Activated naive CD4-positive, alpha-beta T cell treated with anti-CD3 and anti-CD28 coated beads for 36 hours (primary cell): ENCODE measurements at places on chromosomes 3 and 15. TPM values are rescaled to one million over a fixed set of nuclear protein-coding genes. Genes with fewer than 3 reads are reported as not detected.

DNA sequence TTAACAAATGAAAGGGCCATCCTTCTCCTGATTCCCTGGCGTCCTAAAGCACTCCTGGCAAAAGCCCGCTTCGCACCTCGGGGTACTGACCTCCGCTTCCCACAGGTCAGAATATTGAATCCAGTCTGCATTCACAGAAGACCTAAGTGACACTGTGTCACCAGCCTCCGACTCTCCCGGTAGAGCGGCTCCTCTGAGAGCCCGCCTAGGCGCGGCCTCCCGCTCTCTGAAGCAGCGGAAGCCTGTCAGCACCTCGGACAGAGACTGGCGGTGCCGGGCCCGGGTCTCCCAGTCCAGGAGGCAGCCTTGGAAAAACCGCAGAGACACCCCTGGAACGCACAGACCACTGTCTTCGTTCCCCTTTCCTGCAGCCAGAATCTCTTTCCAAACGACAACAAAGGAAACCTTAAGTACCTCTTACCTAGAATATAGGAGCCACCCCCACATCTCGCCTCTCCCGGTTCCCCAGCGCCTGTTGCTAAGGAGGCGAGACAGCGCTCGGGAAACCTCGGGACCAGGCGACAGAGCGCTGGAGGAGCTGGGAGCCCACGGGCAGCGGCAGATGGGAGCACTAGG is 1.2 kb downstream of the GABRB3 start:
- H3K27me3 ChIP-seq = peaks cover 38% of the 10 kb centered on the region
- no peak overlapping the region for H3K4me3 ChIP-seq
- no peak overlapping the region for H3K27ac ChIP-seq
- peaks cover 8% of the 10 kb centered on the region for H3K4me1 ChIP-seq
- H3K36me3 ChIP-seq = peaks cover 2% of the 10 kb centered on the region

- H3K4me1 ChIP-seq = no peaks in the 10 kb centered on the region
- H3K27ac ChIP-seq = no peak overlapping the region
- no peaks in the 10 kb centered on the region for H3K36me3 ChIP-seq
- no peak for DNase-seq
Observed at GRCh38 chr3:33211444-33211843, 7.2 kb downstream of the SUSD5 start.

DNA sequence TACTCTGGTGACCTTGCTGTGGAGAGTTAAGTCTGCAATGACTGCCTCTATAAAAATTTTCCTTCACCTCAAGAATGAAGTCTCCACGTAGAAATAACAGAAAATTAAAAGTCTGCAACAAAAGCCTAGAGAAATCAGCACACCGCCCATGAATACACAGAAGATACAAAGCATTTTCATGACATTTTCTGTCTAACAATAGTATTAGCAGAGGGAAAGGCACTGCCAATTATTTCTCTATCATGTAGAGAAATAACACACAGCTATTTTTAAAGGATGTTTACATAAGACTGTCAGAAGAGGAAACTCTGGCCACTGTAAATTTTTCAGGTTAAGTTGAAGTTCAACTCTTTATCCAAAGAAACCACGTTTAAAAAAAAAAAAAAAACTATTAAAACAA is 80.8 kb downstream of the GSK3B start:
- DNase-seq = no peak
- H3K36me3 ChIP-seq = peaks cover 6% of the 10 kb centered on the region
- H3K27me3 ChIP-seq = no peaks in the 10 kb centered on the region
- peaks cover 42% of the 10 kb centered on the region for H3K4me1 ChIP-seq
- H3K4me3 ChIP-seq = no peak overlapping the region

- no peaks in the 10 kb centered on the region for H3K36me3 ChIP-seq
- peaks cover 9% of the 10 kb centered on the region for H3K4me1 ChIP-seq
- no peaks in the 10 kb centered on the region for H3K27me3 ChIP-seq
- H3K27ac ChIP-seq = no peak overlapping the region
- no peak for DNase-seq
- no peak overlapping the region for H3K4me3 ChIP-seq
Observed at GRCh38 chr15:58407778-58408177, 24.0 kb upstream of the LIPC start.

DNA sequence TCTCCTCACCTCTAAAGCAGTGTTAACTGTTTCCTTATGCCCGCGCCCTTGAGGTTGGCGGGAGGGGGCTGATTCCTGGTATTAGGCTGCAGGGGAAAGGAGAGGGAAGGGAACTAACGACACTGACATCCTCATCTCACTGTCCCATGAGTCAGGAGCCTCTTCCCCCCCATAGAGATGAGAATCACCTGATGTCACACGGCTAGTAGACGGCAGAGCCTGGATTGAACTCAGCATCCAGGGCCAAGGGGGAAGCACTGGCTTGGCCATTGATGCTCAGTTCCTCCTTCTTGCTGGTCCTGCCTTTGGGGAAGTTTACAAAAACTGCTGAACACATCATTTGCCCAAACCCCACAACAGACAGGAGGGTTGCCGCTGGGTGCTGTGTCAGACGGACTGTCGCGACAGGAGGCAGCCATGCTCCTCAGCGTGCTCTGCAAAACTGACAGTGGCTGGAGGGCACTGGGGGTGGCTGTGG is 38.5 kb downstream of the IDH2 start:
- peaks cover 38% of the 10 kb centered on the region for H3K4me1 ChIP-seq
- H3K27ac ChIP-seq = no peak overlapping the region
- H3K27me3 ChIP-seq = no peaks in the 10 kb centered on the region
- H3K36me3 ChIP-seq = peaks cover 3% of the 10 kb centered on the region
- DNase-seq = no peak
- H3K4me3 ChIP-seq = no peak overlapping the region

- H3K4me1 ChIP-seq = peaks cover 6% of the 10 kb centered on the region
- DNase-seq = peak; percentile 87
- H3K4me3 ChIP-seq = peak overlapping the region; percentile 74
- peak overlapping the region; percentile 36 for H3K27ac ChIP-seq
Observed at GRCh38 chr3:196528639-196529233, 13.6 kb upstream of the SMCO1 start.

DNA sequence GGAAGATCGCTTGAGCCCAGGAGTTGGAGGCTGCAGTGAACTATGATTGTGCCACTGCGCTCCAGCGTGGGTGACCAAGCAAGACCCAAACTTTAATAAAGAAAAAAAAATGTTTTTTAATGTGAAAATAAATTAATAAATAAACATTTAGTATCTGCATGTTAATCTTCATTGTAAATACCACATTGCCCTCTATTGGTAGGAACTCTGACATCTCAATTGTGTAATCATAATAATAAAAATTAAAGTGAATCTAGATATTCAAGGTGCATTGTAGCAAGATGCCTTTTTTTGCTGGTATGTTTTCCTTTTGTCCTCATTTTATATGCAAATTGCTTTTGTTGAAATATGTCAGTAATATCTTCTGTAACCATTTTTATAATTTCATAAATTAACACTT is 95.0 kb upstream of the LIMD1 start:
- DNase-seq = no peak
- peaks cover 25% of the 10 kb centered on the region for H3K4me1 ChIP-seq
- H3K36me3 ChIP-seq = peaks cover 18% of the 10 kb centered on the region
- no peaks in the 10 kb centered on the region for H3K27me3 ChIP-seq
- H3K27ac ChIP-seq = no peak overlapping the region

DNA sequence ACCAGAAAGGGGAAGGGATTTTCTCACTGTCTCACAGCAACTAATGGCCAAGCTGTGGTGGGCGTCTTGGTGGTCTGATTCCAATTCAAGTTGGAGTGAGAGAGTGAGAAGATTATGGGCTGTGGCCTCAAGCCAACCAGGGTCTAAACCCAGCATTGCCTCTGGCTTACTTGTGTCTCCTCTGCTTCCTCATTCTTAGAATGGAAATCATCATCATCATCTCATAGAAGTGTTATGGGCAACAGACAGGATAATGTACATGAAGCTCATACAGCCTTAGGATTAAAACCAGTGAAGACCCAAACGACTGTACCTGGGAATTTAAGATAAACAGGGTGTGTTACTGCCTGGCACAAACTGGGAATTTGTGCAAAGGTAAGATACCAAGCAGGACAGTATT is 29.1 kb upstream of the IREB2 start:
- no peaks in the 10 kb centered on the region for H3K27me3 ChIP-seq
- no peaks in the 10 kb centered on the region for H3K4me1 ChIP-seq
- no peaks in the 10 kb centered on the region for H3K36me3 ChIP-seq
- no peak for DNase-seq
- H3K4me3 ChIP-seq = no peak overlapping the region

DNA sequence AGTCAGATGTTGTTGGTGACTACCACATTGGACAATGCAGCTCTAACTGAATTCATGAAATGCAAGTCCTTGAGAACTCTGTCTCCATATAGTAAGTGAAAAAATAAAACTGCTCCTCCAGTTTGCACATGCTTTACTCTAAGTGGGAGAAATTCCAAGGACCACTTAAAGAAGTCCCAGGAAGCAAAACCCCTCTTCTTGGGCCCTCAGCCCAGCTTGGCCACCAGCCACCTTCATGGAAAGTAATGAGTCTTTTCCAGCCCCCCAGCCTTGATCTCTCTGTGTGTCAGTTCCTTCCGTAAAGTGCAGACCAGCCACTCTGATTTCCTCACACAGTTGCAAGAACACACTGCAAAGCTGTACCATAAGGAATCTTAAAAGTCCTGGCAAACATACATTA is 34.5 kb downstream of the DAPK2 start:
- H3K4me3 ChIP-seq = no peak overlapping the region
- peaks cover 28% of the 10 kb centered on the region for H3K4me1 ChIP-seq
- H3K36me3 ChIP-seq = no peaks in the 10 kb centered on the region
- no peak for DNase-seq

- peaks cover 27% of the 10 kb centered on the region for H3K4me1 ChIP-seq
- no peak for DNase-seq
- H3K36me3 ChIP-seq = peaks cover 38% of the 10 kb centered on the region
- no peak overlapping the region for H3K4me3 ChIP-seq
Observed at GRCh38 chr3:56673781-56674457, 9.1 kb downstream of the TASOR start.

DNA sequence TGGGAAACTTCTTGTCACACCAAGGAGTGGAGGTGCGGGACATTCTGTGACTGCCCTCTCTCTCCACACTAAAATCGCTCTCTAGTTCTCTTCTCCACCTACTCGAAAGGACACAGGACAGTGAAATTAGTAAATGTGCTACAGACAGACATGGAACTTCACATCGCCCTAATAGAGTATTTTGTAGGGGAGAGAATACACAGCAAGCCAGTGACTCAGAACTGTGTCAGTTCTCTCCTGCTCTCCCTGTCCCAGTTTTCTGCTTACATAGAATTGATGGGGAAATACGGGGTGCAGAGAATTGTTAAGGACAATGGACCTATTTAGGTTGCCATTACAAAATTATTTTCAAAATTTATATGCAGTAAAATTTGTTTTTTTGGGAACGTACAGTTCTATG is 159.6 kb upstream of the GADL1 start:
- no peaks in the 10 kb centered on the region for H3K27me3 ChIP-seq
- no peak for DNase-seq
- H3K4me1 ChIP-seq = peaks cover 6% of the 10 kb centered on the region
- H3K27ac ChIP-seq = no peak overlapping the region
- H3K4me3 ChIP-seq = no peak overlapping the region
- H3K36me3 ChIP-seq = no peaks in the 10 kb centered on the region

GRCh38 chr3:48404440-48405342 is 25.2 kb downstream of the PLXNB1 start:
- no peak for DNase-seq
- H3K4me3 ChIP-seq = no peak overlapping the region
- no peaks in the 10 kb centered on the region for H3K27me3 ChIP-seq
- H3K36me3 ChIP-seq = no peaks in the 10 kb centered on the region
- no peaks in the 10 kb centered on the region for H3K4me1 ChIP-seq

GRCh38 chr15:91231703-91232102 is 131.6 kb downstream of the SV2B start:
- no peak overlapping the region for H3K4me3 ChIP-seq
- H3K4me1 ChIP-seq = no peaks in the 10 kb centered on the region
- H3K27ac ChIP-seq = no peak overlapping the region
- no peak for DNase-seq
- H3K36me3 ChIP-seq = no peaks in the 10 kb centered on the region
- H3K27me3 ChIP-seq = peaks cover 8% of the 10 kb centered on the region

DNA sequence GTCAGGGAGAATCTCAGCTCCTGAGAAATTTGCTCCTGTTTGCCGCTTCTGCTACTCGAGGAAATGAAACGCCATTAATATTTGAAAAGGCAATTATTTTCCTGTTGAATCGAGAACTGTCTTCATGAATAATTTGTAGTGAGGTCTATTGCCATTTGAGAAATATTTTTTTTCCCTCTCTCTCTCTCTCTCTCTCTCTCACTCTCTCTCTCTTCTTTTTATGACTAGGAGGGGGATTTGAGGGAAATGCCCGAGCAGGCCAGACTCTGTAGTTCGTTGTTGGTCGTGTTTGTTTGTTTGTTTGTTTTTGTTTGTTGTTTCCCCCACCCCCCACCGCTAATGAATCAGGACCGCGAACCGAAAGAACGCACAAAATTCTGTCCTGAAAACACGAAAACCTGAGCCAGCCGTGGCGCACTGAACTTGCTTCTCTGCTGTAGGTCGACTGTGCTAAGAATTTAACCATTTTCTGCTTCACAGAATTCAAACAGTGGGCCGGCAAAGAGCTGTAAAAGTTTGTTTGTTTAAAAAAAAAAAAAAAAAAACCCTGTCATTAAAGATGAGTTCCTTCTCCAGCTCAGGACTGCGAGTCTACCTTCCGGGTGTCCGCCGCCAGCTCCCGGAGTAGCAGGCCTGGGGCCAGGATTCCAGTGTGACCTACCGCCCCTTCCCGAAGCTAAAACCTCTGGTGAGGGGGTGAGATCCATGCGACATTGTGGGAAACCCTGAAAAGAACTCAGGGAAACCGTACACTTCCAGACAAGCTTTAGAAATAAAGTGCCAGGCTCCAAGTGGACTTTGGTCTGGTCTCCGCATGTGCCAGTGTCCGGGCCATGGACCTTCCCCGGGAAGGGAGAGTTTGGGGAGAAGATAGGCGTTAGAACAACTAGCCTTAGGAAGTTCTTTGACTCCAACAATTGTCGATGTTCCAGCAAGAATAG is 12.1 kb downstream of the ZIC4 start:
- peaks cover 81% of the 10 kb centered on the region for H3K27me3 ChIP-seq
- H3K4me3 ChIP-seq = no peak overlapping the region
- peak overlapping the region; percentile 8 for H3K27ac ChIP-seq
- peaks cover 20% of the 10 kb centered on the region for H3K36me3 ChIP-seq
- H3K4me1 ChIP-seq = peaks cover 10% of the 10 kb centered on the region

MASP1 gene
- total RNA-seq = not detected

TMEM40 gene
- not detected for total RNA-seq

SLTM gene
- total RNA-seq = 56.0 TPM

ZPLD1 gene
- total RNA-seq = not detected
